ENCODE measurements at places on chromosomes 3 and 15.

DNA sequence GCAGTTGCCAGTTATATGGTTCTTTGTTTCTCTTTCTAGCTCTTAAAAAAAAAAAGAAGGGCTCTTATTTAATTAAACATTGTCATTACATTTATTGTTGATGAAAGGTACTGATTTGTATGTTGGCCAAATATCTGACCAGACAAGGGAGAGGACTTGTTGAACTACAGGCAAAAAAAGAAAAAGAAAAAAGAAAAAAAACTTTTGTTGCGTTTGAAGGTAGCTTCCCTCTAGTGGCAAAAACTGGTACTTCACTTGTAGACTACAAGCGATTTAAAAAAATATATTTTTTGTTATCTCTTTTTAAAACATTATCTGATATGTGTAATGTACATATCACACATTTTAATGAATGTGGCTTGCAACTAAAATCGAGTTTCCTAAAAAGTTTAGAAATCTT is 280.6 kb downstream of the ROBO2 start:
- peak; percentile 52 for DNase-seq

DNA sequence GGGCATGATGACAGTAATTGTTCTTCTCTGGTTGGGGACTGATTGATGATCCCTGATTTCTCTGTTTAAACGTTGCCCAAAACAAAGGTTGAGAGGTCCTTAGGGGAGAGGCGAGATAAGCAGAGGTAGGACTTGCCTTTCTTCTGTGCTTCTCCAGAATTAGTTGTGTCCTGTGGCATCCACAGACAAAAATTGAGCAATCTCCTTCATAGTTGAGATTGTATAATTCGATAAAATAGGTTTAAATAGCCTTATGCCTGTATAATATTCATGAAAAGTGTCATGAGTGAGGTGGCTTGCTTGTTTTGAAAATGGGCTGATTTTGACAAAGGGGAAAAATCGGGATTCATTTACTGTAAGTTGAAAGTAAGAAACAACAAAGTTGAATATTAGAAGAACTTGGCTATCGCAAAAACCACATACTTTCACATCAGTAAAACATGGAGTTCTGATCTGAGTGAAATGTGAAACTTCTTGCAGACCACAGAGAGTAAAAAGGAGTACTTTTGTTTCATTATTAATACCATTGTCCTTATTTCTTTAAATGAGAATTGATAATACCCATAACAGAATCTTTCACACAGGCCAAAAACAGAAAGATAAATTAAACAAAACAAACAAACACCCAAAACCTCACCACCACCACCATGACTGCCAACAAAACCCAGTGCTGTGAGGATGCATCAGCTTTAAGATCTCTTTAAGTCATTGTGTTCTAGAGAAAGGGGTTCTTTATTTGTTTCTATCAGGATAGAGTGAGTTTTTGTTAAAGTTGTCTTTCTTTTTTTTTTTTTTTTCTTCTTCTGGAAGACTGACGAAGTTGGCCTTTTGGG is 155.7 kb downstream of the LPP start:
- DNase-seq = no peak

GRCh38 chr3:38960953-38961622 is 90.7 kb downstream of the SCN11A start:
- DNase-seq = peak; percentile 54

DNA sequence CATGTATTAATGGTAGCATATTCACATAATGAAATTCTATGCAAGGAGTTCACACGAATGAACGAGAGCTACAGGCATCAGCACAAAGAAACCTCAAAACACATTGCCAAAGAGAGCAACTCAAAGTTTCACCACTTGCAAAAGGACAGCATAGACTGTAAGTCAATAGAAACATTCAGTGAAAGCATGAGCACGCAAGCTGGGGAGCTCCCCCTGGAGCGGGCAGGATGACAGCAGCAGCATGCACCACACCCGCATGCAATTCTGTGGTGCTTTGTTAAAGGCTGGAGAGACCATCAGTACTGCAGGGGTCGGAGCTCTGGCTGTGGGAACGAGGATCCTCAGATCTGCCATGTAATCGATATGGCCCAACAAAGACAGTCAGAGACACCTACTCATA is 18.7 kb downstream of the OCA2 start:
- DNase-seq = no peak

GRCh38 chr3:143302638-143303171 is 183.1 kb downstream of the CHST2 start:
- DNase-seq = peak; percentile 94

DNA sequence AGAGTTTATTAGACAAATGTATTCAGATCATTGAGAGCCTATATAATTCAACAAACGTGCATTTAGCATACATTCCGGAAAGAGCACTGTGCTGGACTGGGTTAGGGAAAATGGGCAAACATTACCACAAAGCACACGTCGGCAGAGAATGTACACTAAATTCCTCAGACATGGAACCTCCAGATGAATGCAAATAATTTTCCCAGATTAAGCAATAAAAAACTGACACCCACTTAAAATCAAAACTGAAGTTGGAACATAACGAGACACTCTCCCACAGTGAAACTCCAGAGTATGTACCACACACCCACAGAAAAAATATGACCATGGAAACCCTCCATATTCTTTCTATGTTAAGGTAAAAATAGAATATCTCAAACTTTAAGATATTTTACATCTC is 4.8 kb downstream of the SECISBP2L start:
- DNase-seq = peak; percentile 21

- DNase-seq = no peak
Measured at GRCh38 chr3:74023395-74023794, 398.7 kb upstream of the PDZRN3 start.

- no peak for DNase-seq
Measured at GRCh38 chr3:162602619-162603018, 1106.0 kb downstream of the OTOL1 start.

GRCh38 chr15:27341780-27342343 is 370.9 kb downstream of the GABRG3 start:
- no peak for DNase-seq

- DNase-seq = no peak
Measured at GRCh38 chr15:98838387-98839259, 169.0 kb downstream of the PGPEP1L start.

GRCh38 chr3:177334803-177335202 is 137.5 kb upstream of the TBL1XR1 start:
- no peak for DNase-seq

DNA sequence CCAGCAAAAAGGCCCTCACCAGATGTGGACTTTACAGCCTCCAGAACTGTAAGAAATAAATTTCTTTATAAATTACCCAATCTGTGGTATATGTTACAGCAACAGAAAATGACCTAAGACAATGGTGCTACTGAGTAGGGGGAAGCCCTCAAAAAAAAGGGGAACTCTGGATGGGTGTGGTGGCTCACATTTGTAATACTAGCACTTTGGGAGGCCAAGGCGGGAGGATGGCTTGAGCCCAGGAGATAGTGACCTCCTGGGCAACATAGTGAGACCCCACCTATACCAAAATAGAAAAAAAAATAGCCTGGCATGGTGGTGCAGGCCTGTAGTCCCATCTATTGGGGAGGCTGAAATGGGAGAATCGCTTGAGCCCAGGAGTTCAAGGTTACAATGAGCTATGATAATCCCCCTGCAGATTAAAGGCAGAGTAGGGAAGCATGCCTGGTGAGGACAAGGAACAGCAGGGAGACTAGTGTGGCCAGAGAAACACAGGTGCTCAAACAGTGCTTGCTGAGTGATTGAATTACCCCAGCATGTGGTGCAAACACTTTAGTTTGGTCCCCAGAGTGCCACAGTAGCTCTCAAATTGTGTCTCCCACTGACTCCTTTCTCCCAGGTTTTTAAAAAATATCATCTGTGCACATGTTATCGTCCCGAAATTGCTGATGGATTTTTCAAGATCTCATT is 13.9 kb upstream of the USP3 start:
- DNase-seq = no peak

- DNase-seq = no peak
Measured at GRCh38 chr3:64992530-64993285, 304.9 kb upstream of the ADAMTS9 start.

DNA sequence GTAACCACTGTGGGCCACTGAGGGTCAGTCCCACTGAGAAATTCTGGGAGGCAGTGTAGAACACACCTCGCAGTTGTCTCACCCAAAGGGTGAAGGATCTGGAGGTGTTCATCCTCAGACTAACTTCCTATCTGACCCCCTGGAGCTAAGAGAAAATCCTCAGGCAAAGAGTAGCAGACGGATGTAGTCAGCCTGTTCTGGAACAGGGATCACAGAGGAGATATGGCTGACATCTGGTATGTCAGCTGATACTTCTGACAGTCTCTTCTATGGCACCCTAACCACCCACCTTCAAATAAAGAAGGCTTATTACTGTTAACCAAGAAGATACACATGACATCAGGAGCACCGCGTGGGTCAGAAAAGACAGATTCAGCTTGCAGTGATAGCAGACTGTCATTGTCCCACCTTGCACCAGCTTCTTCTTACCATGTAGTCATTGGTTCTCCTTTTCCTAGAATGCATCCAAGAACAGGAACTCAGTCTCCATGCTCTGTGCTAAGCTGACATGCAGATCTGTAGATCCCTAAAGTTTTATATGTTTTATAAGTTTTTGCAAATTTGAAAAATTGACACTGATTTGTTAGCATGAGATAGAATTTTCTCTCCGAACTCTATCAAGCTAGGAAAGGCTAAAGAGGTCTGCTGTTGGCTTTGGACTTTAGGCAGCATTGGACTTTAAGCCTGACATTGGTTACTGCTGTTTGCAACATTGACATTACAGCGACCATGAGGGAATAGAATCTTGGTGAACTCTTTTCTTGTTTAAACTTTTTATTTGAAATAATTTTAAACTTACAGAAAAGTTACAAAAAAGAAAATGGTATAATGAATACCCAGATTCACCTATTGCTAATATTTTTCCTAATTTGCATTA is 60.4 kb downstream of the KBTBD12 start:
- no peak for DNase-seq

DNA sequence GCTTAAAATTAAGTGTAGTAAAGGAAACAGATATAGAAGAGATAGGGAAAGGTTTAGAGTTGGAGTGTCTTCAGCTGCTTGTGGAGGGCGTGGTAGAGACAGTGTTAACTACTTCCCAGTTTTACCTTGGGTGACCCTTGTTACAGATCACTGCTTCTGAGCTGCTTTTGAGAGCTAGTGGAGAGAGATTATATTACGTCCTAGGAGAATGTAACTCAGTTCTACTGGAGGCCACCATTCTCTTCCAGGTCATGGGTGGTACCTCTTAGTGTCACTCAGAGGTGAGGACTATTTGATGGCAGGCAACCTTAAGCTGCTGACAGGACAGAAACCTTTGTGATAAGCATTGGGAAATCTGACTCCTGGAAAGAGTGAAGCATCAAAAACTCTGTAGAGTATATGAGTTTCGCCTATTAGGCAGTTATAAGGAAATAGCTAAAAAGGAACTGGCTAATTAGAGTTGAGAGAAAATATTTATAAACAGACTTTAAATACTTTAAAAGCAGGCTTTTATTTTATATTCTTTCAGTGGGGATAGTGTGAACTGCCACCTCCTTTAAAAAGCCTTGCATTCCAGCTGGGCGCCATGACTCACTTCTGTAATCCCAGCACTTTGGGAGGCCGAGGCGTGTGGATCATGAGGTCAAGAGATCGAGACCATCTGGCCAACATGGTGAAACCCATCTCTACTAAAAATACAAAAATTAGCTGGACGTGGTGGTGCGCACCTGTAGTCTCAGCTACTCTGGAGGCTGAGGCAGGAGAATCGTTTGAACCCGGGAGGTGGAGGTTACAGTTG is 106.5 kb downstream of the ZNF609 start:
- DNase-seq = no peak

GRCh38 chr3:180265551-180265950 is 228.8 kb upstream of the PEX5L start:
- peak; percentile 79 for DNase-seq

DNA sequence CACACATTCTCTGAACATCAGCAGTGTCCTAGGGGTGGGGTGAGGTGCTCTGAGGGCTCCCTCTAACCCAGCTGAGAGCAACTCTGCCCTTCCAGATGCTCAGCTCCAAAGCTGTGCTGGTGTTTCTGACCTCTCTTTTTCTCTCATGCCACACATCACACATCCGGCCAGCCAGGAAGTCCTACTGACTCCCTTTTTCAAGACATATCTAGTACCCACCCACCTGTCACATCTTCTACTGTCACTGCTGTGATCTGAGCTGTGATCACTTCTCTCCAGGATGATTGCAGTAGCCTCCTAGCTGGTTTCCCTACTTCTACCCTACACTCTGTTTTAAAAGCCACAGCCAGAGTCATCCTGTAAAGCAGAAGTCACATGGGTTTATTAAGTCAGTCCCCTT is 30.2 kb upstream of the MASP1 start:
- no peak for DNase-seq

DNA sequence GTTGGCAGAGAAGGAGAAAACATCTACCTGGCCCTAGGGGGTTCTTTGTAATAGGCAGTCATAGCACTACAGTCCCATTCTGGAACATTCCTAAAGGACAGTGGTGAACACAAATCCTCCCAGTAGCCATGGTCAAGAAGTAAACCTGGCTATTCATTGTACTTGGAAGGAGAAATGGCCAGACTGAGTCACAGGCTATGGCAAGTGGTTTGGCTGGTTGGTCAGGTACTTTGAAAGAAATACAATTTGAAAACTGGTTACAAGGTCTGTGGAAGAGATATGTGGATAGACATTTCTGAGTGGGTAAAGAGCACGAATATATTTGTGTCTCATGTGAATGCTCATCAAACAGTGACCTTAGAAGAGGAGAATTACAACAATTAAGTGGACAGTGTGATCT is 33.0 kb upstream of the FAN1 start:
- no peak for DNase-seq

GRCh38 chr15:73602992-73603391 is 30.2 kb downstream of the NPTN start:
- no peak for DNase-seq

- DNase-seq = no peak
Measured at GRCh38 chr3:187919544-187919943, 174.3 kb upstream of the BCL6 start.

DNA sequence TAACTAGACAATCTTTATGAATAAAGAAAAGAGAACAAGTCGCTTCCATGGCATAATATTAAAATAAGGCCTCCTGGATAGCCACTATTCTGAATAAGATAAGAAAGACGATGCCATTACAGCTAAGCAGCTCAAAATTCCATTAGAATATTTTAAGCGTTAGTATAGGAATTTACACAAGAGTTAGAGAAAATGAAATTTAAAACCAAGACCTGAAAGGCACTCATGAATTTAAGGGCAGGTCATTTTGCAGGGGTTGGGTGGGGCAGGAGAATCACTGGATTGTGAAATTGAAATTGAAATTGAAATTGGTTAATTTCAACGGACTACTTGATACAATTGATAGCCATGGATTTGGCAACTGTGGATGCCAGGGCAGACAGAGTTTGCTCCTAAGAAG is 91.8 kb upstream of the GOLGA8J start:
- DNase-seq = no peak

DNA sequence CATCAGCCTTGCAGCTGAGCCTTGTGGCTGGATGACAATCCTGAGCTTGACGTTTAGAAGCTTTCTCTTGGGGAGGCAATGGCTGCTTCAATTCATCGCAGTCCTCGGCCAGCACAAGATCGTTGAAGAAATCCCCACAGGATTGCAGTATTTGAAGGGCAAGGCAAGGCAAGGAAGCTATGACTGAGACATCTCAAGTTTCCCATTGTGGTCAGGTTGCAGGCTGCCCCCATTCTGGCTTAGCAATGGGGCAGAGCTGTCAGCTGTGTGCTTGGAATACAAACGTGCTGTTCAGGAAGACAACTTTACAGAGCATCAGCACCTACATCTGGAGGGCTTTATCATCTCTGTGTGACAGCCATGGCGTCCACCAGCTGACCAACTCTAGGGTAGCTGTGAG is 275.9 kb upstream of the TBL1XR1 start:
- DNase-seq = no peak

Measured in AG10803 (cell line).